ENCODE measurements at places on chromosomes 16 and 17.

GRCh38 chr17:82776454-82776853 lies 24.6 kb downstream of the TBCD start:
- no peak for DNase-seq

- no peak for DNase-seq
These were observed 5.6 kb downstream of the WSB1 start for GRCh38 chr17:27299384-27300049.

DNA sequence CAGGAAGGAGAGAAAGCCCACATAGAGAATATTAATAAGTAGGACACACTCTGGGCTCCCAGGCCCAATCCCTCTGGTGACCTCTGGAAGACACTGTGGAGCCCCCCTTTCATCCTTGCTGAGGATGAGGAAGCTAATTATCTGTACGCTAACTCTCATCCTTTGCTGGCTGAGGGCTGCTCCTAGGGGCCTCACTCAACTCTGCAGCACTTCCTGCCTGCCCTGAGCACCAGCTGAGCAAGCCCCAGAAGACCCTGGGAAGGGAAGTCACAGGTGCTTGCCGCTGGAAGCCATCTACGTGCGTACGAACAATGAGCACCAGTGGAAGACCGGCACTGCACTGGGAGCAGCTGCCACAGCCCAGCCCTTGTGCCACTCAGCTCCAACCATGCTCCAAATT lies 145.8 kb upstream of the CDH5 start:
- no peak for DNase-seq

DNA sequence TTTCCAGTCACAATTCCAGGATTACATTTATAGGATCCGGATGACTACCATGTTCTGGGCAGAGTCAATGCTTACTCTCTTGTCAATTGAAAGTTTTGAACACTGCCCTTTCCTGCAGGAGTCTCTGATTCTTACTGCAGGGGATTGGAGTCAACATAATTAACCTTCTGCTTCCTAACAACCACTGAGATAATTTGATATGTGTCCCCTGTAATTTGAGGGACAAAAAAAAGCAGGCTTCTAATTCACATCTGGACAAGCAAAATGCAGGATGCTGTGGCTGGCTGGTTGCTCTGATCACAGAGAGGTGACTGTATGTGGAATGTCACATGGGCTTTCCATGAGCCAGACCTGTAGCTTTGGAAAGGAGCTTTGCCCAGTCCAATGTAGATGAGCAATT lies 54.9 kb downstream of the PMP22 start:
- no peak for DNase-seq

- DNase-seq: no peak
These were observed 439 bp downstream of the TRIM25 start for GRCh38 chr17:56913353-56913866.

DNA sequence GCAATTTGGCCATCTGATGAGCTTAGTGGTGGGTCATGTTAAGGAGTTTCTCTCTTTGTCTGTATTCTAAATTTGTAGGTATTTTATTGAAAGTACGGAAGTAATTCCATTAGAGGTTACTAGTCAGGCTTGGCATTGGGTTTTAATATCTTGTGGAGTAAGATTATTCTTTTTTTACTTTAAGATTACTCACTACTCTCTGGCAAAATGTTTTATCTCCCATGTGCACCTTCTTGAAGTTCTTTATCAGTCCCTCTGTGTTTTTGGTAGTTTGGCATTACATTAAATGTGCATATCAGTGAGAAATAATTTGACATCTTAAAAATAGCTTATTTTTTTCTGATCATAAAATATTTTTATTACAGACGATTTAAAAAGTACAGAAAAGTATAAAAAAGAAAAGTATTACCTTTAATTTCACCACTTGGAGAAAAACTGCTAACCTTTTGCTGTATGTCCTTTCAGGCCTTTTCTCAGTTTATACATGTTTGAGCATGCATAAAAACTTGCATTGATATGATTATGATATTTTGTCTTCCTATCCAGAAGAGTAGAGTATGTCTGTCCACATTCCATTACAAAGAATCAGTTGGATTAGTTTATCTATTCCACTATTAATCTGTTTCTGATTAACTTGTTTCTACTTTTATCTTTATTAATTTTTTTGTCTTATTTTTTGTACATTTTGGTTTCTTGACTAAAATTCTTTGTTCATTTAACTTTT lies 198.3 kb downstream of the SPECC1 start:
- DNase-seq: no peak
